Activated CD8-positive, alpha-beta T cell treated with anti-CD3 and anti-CD28 coated beads, Interleukin-2, amount 10 ng/mL, durations not matched to agents 7 days and 5 days (primary cell): ENCODE measurements at places on chromosomes 11 and 22. TPM values are rescaled to one million over a fixed set of nuclear protein-coding genes. Genes with fewer than 3 reads are reported as not detected.

INPPL1 gene
- total RNA-seq, result 141 TPM

MMP1 gene
- not detected for total RNA-seq

MOV10L1 gene
- not detected for total RNA-seq

ACR gene
- total RNA-seq, result not detected

PLEKHB1 gene
- total RNA-seq, result 11.6 TPM

ATG13 gene
- total RNA-seq, result 57.8 TPM

C11orf87 gene
- total RNA-seq, result not detected

TEX54 gene
- not detected for total RNA-seq

BIRC3 gene
- 12.9 TPM for total RNA-seq

SLC22A25 gene
- total RNA-seq, result not detected
